ENCODE measurements at places on chromosomes 7 and 10.

GRCh38 chr7:99128076-99128950 is 15.6 kb downstream of the SMURF1 start:
- DNase-seq = no peak

DNA sequence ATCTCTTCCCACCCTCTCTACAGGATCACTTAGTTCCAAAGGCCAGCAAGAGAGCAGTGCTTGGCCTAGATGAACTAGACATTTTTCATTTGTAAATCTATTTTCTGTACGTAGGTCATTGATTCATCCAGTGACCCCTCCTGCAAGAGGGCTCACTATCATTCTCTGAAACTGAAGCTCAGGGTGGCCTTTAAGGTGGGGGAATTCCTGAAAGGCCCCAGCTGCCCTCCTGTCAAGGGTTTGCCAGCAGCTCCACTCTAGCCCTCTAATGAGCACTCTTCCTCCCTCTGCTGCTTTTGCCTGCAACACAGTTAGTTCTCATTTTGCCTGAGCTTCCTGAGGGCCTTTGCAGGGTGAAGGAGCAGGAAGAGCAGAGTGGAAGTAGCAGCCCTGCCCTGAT is 41.2 kb downstream of the LRRC18 start:
- no peak for DNase-seq

- no peak for DNase-seq
Observed at GRCh38 chr10:34001087-34001580, 666.7 kb upstream of the NRP1 start.

DNA sequence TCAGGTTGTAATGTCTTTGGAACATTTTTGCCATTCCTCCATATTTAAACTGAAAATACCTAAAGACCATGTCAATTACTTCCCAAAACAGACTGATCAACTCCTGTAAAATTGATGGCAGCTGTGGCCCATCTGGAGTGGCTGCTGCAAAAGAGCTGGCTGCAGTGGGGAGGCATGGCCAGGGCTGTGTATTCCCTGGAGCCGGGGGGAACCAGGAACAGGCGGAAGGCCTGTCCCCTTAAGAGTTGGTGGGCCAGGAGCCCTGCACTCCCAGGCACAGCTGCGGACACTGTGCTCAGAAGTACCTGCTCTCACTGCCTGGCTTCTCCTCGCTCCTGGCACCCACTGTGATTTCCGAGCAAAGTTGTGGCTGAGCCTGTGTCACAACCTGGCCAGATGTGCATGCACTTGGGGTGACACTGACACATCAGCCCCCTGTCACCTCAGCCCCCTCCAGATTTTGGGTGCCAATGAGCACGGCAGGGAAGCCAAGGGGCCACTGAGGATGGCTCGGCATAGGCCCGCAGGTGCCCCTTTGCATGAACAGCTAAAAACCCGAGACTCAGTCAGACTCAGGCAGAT is 116.1 kb downstream of the DGKB start:
- no peak for DNase-seq

- DNase-seq = no peak
Observed at GRCh38 chr10:128473911-128474310, 347.7 kb upstream of the MKI67 start.

GRCh38 chr10:51301644-51302043 is 227.4 kb downstream of the PRKG1 start:
- DNase-seq = no peak

DNA sequence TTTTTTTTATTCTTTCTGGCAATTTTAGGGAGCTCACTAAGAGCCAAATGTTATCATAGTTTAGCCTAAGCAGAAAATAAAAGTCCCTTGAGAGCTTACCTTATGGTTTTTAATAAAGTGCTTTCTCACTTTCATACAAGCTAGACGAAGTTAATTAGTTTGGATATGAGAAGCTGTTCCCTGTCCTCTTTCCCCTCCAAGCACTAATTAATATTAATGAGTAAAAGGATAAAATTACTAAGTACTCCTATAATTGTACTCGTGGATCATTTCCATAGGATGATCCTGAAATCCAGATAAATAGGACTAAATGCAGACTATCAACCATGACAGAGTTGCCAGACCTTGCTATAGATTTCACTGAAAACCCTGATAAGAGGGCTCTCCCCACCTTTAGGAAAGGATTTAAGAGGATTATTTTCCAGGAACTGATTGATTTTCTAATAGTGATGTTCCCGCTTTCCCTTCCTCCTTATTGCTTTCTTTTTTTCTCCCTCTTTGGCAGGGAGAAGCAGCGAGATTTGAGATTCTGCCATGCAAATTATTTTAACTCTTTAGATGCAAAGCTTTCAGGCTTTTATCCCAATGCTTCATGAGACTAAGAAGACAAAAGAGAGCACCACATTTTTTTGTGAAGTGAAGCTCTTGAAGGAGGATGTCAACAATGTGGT is 58.3 kb upstream of the HECW1 start:
- no peak for DNase-seq

- no peak for DNase-seq
Observed at GRCh38 chr10:125082881-125083575, 77.3 kb downstream of the CTBP2 start.
